Nephron progenitor cell (in vitro differentiated cells): ENCODE measurements at places on chromosomes 11 and 22.
A peak's percentile ranks its signal among the peaks of the same experiment; 100 is the strongest.

DNA sequence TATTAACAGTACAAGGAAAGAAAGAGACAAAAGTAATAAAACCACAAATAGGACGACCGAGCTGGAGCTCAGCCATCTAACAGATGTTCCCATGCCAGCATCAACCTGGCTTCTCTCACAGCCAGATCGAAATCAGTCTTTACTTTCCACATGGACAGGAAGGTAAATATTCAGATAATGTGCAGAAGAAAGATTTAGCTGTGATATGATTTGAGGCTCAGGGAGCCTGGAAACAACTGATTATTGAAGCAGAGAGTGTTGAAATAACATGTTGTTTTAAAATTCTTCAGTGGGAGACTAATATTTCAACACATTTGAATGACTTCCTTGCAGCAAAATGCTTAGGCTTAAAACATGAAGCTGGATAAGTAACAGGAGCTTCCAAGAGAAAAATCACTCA, 546.8 kb downstream of the ETS1 start:
- no peak for DNase-seq

DNA sequence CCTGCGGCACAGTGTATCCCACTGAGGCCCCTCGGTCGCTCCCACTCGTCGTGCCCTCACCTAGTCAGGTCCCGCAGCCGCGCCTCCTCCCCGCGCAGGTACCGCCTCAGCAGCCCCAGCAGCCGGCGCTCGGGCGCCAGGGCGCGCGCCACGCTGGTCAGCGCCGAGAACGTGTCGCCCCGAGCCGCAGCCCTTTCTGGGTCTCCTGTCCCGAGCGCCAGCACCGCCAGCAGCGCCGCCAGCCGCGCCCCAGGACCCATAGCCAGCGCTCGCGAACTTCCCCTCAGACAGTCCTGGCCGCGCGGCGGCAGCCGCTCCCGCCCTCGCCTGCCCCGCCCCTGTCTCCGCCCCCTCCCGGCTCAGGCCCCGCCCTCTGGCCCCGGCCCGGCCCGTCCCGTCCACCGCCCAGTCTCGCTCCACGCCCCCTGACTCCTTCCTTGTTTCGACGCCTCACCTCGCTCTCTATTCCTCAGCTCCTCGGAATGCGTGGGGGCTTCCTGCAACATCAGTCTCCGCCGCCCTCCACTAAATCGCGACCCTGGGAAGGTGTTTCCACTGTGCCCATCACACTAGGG, at the start of gene P4HA3:
TSS of gene P4HA3 (minus strand) at position 289 of the 575 bp plus-strand sequence. CDS start at position 260, 29 bp downstream.
- DNase-seq, result peak; percentile 86

- no peak for DNase-seq
Observed at GRCh38 chr22:42906605-42907348, 49.7 kb upstream of the ARFGAP3 start.

DNA sequence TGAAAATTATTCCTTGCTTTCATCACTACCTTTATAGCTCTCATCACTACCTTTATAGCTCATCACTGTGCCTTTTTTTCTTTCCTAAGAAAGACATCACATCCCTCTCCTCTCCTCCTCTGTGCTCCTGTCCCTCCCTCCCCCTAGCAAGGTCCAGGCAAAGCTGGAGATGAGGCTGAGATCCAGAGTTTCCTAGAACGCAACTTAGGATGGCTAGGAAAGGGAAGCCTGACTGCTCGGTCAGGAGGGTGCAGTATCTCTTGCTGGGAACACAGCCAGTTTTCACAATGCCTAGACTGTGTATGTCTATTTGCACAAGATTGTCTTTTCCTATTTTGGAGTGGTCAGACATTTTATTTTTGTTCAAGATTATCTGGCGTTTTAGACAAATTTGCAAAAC, 24.7 kb downstream of the TUB start:
- DNase-seq, result no peak

GRCh38 chr11:34256626-34257025, 101.2 kb downstream of the ABTB2 start:
- no peak for DNase-seq

- DNase-seq, result no peak
Observed at GRCh38 chr11:109377039-109377742, 44.8 kb upstream of the C11orf87 start.

- DNase-seq, result peak; percentile 60
Observed at GRCh38 chr11:57885298-57886050, 123.9 kb downstream of the CTNND1 start.

DNA sequence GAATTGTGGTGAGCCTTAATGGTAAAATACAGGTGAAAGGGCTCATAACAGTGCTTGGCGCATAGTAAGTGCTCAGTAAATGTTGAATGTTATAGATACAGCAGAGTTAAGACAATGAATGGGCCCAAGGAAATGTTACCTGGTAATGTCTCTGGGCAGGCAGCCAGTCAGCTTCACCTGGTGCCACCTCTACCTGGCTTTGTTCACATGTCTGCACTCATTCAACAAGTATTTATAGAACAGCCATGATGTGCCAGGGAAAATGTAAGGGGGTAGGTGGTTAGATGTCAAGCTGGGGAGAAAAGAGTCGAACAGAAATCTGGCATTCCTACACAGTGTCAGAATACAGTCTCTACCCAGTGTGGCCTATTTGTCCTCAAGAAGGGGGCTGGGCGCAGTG, 238.8 kb upstream of the SYN3 start:
- DNase-seq, result no peak

GRCh38 chr11:64352995-64353714, 5.8 kb upstream of the RPS6KA4 start:
- no peak for DNase-seq

GRCh38 chr22:32583921-32584335, 109.3 kb downstream of the FBXO7 start:
- DNase-seq, result no peak

DNA sequence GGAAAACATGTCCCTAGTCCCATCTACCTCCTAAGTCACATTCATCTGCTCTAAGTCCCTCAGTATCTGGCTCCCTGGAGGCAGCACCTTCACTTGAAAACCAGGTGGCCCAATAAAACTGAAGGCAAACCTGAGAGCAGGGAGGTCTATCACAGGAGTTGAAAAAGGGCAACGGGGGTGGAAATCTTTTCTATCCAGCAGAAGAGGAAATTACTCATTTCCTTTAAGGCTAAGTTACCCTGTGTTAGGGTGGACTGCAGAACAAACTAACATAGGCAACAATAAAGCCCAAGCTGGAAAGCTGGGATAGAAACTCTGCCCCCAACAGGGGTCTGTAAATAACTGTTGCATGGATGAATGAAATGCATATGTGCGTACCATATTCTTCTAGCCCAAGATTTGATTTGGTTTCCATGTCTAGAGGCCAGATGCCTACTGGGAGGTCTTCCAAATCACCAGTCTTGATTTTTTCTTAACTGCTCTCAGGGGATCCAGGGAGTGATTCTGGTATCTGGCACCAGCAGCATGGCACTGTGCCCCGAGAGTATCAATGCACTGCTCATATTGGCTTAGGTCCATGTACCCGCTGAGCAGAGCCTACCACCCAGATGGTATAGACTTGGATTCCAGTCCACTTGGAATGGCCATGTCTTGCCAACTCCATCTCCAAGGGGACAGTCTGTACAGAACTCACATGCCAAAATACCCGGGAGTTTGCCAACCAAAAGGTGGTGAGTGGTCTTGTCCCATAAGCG, 350.0 kb upstream of the NCAM1 start:
- no peak for DNase-seq

DNA sequence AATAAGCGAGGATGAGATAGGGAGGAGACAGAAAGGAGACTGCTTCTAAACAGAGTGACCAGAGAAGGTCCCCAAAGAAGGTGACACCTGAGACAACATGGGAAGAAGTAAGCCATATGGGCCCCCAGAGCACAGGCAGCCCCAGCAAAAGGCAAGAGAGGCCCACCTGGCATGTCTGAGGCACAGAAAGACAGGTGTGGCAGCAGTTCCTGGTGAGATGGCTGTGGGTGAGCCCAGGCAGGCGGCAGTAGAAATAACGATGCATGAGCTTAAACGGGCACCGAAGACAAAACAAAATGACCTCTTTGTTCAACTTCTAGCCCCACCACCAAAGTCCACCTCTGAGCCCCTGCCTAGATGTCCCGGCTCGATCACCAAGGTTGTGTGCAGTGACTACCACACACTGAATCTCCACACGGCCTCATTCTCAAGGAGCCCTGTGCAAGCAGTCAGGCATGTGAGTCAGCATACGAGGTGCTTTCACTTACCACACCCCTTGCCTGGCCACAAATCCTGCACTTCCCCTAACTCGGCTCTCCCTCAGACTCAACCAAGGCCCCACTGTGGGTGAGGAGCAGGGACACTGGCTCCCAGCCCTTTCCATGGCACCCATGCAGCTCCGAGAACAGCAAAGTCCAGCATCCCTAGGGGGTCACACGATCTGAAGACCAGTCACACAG, 77.6 kb downstream of the PACSIN2 start:
- DNase-seq, result no peak

GRCh38 chr11:19499026-19499669, 213.5 kb upstream of the NAV2 start:
- DNase-seq, result peak; percentile 20

- no peak for DNase-seq
Observed at GRCh38 chr11:61700212-61700611, 20.0 kb downstream of the DAGLA start.

DNA sequence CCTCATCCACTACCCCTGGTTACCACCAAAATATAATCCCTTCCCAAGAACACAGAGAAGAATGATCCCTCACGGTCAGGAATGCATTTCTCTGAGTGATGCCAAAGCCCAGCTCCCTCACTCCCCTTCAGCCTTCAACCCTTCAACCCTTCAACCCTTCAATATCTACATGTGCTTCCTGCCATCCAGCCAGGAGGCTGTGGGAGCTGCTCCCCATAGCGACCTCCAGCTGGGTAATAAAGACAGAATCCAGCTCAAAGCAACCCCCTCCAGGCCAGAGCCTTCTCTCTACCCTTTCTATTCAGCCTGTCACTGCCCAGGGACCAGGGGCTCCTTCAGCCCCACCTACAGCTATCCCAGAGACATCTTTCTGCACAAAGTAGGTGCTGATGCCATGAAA, 2.7 kb downstream of the ARHGAP1 start:
- no peak for DNase-seq

- DNase-seq, result no peak
Observed at GRCh38 chr22:27740202-27740748, 61.3 kb downstream of the MN1 start.
